ENCODE measurements at places on chromosomes 7 and 10. TPM values are rescaled to one million over a fixed set of nuclear protein-coding genes. Genes with fewer than 3 reads are reported as not detected.

ZNF786 gene
- 4.5 TPM for total RNA-seq

DOCK4 gene
- total RNA-seq, result 0.30 TPM

PIK3CG gene
- total RNA-seq, result not detected

TRPV5 gene
- total RNA-seq, result not detected

LRRC17 gene
- not detected for total RNA-seq

HMX2 gene
- total RNA-seq, result 6.0 TPM

MALRD1 gene
- not detected for total RNA-seq

CUBN gene
- 8.9 TPM for total RNA-seq

CALD1 gene
- total RNA-seq, result 68.3 TPM

GPRIN2 gene
- total RNA-seq, result not detected

PURB gene
- total RNA-seq, result 18.0 TPM

VWDE gene
- not detected for total RNA-seq

DNA sequence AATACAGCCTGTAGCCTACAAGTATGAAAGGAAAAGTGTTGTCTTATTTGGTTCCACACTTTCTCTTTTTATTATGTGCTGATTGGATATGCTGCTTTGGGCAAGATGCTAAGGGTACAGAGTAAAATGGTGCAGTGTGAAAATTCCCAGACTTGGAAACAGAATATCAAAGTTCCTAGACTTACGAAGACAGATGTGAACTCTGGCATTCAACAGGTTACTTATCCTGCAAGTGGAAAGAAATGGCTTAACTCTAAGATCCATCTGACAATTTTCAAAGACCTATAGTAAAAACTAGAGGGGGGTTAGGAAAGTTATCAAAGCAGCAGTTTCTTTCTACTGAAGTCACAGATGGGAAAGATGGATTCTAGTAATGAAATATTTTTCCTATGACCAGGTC is 24.1 kb downstream of the CUTC start:
- no peak for DNase-seq

DNA sequence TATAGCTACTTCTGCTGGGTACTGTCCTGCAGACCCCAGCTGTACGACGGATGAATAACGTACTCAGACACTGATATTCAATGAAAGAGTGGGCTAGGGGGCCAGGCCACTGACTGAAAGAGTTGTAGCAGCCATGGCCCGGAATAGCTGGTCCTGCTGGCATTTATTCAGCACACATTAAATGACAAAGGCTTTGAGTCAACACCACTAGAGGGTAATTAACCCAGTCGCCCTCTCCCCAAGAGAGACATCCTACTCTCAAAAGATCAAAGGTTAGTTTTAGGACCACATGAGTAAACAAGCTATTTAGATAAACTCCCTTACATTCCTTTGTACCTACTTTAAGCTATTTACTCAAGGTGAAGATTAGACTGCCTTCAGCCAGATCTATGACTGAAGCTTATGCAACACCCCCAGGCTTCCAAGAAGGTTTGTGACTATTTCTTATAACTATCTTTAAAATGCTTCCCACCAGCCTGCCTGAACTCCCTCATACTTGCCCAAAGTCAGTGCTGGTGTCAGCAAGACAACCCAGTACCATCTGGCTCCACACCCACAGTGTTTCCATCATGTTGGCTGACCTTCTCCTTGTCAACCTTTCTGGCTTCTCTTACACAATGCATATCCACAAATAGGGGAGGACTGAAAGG is 629.1 kb downstream of the SORCS1 start:
- DNase-seq, result no peak

DNA sequence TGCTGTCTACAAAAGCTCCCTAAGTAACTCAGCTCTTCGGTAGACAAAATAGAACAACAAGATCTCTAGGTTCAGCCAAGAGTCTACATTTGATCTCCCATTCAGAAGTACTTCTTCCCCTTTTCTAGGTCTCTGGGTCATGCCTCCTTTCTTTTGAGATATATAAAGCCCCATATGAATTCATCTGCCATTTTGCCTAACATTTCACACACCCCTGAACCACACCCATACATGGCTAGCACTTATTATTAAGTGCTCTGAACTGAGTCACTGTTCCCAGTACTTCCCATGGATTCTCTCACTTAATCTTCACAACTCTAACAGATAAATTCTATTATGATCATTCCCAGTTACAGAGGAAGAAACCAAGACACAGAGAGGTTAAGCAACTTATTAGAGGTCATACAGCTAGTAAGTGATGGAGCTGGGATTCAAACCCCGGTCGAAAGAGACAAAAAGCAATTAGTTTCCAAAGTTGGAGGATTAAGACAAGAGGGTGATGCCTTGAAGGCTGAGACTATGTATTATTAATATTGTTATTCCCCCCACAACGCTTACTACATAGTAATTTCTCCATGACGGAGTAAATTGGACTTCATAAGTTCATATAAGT is 17.3 kb downstream of the MYOF start:
- no peak for DNase-seq

DNA sequence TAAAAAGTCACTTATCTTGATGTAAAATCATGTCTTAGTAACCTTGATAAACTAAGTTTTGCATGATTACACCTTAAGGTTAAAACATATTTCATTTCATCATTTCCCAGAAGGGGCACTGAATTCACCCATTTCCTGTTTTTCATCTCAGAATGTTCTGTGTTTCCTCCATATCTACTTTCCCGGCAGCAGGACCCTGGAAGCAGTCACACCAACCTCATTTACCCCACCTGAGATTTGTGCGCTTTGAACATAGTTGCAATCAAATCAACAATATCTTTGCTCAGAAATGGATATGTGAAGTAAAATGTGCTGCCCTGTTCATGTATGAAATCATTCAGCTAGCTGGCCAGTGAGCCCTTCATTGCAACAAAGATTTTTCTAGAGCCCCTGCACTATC is 46.8 kb downstream of the IKZF1 start:
- no peak for DNase-seq

DNA sequence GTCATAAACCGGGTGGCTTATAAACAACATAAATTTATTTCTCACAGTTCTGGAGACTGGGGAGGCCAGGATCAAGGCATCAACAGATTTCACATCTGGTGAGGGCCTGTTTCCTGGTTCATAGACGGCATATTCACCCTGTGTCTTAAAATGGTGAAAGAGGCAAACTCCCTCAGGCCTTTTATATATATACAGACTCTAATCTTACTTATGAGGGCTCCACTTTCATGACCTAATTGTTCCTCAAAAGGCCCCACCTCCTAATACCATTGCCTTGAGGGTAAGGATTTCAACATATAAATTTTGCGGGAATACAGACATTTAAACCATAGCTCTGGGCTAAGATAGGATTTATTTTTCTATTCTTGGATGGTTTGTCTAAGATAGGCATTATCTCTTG is 187.2 kb downstream of the PPP1R3A start:
- no peak for DNase-seq

- no peak for DNase-seq
Observed at GRCh38 chr10:119007211-119007574, 22.3 kb upstream of the NANOS1 start.

- no peak for DNase-seq
Observed at GRCh38 chr10:83820033-83820432, 319.3 kb upstream of the GHITM start.

DNA sequence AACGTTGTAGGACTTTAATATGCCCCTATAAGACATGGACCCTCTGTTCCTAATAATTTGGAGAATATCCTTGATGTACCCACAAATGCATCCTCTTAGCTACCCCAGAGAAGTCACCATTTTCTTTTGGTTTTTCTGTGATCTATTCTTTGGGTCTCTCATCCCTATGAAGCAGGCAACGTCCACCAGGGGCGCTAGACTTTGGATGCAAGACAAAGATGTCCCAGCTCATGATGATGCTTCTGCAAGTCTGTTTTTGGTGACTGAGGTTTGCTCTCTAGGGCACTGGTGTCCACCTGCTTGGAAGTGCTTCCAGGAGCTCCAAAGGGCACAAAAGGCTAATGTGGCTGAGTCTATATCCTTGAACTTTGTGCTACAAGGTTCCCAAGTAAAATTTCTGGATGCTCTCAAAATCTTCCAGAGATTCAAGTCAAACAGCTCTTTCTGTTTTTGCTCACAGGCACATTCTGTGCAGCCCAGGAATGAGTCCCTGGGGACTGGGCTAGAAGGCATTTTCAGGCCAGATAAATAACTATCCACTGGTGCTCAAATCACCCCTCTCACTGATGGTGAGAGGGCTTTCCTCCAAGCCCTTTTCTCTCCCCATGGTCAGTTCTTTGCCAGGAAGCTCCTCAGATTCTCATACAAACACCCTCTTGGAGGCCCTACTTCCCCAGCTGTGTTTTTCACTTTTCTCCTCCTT is 166.4 kb downstream of the C7orf25 start:
- no peak for DNase-seq

DNA sequence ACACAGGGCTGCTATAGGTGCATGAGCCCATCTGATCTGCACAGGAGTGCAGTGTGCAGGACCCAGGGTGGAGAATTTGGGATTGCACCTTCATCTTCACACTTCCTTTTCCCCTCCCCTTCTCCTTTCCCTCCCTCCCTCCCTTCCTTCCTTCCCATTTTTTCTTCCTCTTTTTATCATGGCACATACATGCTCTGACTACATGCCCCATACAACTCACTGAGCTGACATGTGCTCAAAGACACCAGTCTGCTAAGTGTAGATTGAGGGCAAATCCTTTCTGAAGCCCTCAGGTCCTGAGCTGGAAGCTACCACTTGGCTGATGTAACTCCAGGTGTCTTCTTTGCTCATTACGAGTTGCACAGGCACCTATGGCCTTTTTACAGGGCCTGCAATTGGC is 365.3 kb upstream of the ZNF32 start:
- no peak for DNase-seq

DNA sequence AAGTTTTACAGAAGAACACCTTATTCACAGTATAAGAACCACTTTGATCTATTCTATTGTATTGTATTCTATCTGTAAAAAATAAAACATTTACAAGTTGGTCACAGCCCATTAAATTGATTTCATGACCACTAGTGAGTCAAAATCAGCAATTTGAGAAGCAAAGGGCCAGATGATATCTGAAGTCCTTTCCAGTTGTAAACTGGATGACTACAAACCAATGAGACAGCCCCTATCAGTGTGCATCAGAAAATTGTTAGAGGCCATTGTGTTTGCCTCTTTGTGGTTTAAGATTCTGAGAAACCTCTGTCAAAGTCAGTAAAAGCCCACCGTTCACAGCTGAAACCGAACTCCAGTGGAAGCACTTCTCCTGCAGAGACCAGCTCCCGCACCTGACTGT is 54.8 kb downstream of the TBXAS1 start:
- no peak for DNase-seq

- no peak for DNase-seq
Observed at GRCh38 chr10:98097616-98098015, 36.8 kb upstream of the R3HCC1L start.

GRCh38 chr7:107047902-107048782 is 3.6 kb downstream of the PRKAR2B start:
- no peak for DNase-seq

- peak; percentile 62 for DNase-seq
Observed at GRCh38 chr7:101399759-101400158, 37.1 kb downstream of the COL26A1 start.

- DNase-seq, result no peak
Observed at GRCh38 chr7:16494955-16495719, 29.6 kb upstream of the SOSTDC1 start.

DNA sequence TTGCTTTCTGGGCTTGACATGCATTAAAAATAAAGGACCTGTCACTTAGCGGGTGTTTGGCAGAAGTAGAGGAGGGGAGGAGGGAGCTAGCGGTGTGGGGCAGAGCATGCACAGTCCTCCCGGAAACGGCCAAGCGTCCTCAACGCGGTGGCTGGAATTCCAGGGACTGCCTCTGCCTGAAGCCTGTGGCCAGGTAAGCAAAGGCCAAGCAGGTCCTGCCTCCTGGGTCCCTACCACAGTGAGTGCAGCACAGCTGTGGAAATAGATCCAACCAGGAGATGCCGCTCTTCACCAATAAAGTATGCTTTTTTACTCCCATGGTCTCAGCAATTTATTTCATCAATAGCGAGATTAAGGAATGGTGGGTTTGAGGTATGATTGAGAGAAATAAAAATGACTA is 323.4 kb downstream of the WDR37 start:
- no peak for DNase-seq

- DNase-seq, result no peak
Observed at GRCh38 chr10:69632516-69633199, 2.6 kb downstream of the FAM241B start.

- DNase-seq, result no peak
Observed at GRCh38 chr10:75008952-75009351, 102.5 kb upstream of the SAMD8 start.

GRCh38 chr10:31319602-31320549 is 860 bp downstream of the ZEB1 start:
- DNase-seq, result peak; percentile 47

- peak; percentile 3 for DNase-seq
Observed at GRCh38 chr7:113209449-113210203, 91.3 kb upstream of the SMIM30 start.

- no peak for DNase-seq
Observed at GRCh38 chr7:103031781-103032180, 42.8 kb downstream of the FBXL13 start.

- DNase-seq, result no peak
Observed at GRCh38 chr7:135236727-135237126, 3.1 kb downstream of the STRA8 start.

Data from MG63 (cell line).